ENCODE measurements at places on chromosomes 2 and 18.

DNA sequence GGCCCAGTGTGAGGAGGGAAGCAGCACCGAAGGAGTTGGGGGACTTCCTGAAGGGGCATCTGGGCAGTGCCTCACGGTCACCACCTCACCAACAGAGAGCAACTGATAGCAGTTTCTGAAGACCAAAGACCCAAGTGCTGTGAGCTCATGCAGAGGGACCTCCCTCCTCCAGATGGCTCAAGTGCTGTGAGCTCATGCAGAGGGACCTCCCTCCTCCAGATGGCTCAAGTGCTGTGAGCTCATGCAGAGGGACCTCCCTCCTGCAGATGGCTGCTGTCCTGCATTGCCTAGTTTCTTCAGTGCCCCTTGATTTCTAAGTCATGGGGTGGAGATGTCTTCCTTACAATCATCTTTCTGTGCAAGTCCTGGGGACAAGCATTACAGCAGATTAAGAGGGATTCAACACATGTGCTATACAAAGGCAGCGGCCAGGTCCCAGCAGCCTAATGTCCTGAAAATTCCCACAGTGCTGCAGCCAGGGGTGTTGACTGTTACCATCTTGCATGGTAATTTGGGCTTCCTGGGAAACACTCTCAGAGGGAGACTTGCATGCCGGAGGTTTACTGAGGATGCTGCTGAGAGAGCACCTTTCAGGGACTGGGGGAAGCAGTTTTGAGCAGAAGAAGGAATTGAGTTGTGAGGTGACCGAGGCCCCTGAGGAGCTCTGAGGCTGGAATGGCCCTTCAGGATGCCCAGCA lies 409.3 kb downstream of the GALR1 start:
- peak; percentile 54 for DNase-seq

DNA sequence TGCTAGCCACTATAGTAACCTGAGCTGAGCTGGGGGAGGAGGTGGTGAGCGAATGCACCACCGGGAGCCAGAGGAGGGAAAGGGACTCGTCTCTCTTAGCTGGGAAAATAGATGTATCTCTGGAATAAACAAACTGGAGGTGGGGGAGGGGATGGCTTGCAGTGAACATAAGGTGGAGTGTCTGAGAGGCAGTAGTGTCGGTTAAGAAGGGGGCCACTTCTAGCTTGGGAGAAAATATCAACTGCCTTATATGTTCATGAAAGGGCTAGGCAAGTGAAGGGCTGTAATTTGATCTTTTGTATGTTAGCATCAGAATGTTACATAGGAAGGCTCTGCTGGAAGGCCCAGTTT lies 2.2 kb downstream of the SETBP1 start:
- peak; percentile 88 for DNase-seq

- DNase-seq = no peak
Observed at GRCh38 chr2:185306119-185306518, 432.5 kb upstream of the FSIP2 start.

- DNase-seq = no peak
Observed at GRCh38 chr2:214740867-214741395, 68.6 kb downstream of the BARD1 start.

DNA sequence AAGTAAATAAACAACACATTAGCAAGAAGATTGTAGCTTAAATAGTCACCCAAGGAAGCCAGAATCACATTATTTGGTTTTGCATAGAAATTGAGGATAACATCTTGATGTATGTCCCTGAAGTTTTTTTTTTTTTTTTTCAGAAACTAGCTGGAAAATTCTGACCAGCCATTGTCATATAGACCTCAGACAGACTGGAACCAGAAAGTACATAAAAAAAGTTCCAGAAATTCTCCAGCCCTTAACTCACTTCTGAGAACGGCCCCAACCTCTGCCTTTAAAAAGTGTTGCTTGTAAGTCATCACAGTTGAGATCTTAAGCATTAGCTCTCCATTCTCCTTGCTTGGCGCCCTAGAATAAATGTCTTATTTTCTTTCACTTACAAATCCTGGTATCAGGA lies 350.5 kb downstream of the CCDC85A start:
- no peak for DNase-seq

DNA sequence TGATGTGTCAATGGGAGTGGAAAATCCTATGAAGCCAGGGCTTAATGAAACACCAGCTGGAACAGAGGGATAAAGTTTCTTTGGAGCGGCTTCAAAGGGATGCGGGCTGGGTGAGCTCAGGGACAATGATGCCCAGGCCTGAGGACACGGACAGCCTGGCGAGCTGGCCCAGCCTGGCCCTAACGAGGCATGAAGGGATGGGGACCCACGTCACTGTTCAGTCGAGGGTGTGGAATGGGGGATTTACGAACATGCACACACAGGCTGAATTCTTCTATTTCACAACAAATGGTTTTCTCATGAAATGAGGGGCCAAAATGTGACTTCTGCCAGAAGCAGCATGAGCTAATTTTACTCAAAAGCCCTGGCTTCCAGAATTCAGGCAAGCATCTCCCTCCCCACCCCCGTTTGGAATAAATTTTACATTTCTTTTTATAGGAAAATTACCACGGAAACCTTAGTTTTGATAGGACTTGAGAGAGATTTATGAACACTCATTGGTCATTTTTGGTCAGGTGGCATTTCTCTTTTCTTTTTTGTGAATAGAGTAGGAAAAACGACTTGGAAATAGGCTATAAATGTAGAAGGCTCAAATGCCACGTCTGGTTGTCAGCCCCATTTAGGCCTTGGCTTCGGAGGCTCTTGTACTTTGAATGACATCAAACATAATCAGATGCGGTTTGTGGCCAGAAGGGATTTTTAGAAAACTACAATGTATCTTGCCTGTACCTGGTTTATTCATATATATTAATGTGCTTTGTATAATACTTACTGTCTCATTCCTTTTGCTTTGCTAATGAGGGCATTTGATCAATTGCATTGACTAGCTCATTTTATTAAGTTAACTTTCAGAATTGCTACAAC lies 893.8 kb upstream of the CELF4 start:
- no peak for DNase-seq

GRCh38 chr2:183521911-183522310 lies 397.7 kb downstream of the NUP35 start:
- no peak for DNase-seq

- no peak for DNase-seq
Observed at GRCh38 chr2:118858485-118859156, 11.2 kb upstream of the EN1 start.

DNA sequence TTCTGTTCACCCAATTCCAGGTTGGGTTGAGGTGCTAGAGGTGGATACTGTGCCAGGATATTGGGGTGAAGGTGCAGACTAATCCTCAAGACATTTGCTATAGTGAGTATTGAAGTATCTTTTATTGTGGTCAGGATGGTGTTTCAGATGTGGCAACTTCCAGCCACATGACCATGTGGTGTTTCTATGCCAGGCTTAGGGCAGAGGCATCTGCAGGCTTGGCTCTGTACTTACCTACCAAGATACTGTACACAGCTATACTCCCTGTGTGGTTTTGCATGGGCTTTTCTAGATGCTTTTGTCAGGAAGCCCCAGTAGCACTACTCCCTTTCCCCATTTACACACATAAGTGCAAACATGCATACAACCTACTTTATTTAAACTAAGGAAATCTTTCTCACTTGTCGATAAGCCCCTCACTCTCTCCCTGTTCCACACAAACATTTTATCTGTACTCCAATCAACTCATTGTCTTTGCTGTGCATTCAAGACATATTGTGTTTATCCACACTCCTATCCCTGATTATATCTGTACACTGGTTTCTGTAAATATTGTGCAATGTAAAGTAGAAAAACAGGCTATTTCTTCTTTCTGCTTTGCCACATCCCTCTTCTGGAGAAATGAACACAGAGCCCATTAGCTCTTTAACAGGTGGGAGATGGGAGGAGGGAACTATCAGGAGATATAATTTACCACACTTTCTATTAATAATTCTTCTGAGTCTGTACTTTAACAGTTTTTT lies 12.3 kb downstream of the ARL6IP6 start:
- no peak for DNase-seq

DNA sequence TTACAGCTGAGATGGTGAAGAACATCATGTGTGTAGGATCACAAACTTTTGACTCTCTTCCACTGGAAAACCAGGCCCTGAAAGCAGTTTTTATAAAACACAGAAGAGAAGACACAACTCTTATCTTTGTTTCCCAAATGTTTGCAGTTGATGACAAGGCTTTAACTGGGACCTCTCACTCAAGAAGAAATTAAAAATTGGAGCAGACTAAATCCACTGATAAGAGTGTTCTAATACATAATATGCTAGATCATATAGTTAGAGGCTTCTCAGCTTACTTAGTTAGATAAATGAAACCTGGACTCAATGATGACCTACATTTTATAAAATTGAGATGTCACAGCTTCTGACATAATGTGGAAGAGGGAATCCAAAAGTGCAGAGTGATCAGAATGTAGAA lies 158.3 kb upstream of the WDSUB1 start:
- DNase-seq = no peak

DNA sequence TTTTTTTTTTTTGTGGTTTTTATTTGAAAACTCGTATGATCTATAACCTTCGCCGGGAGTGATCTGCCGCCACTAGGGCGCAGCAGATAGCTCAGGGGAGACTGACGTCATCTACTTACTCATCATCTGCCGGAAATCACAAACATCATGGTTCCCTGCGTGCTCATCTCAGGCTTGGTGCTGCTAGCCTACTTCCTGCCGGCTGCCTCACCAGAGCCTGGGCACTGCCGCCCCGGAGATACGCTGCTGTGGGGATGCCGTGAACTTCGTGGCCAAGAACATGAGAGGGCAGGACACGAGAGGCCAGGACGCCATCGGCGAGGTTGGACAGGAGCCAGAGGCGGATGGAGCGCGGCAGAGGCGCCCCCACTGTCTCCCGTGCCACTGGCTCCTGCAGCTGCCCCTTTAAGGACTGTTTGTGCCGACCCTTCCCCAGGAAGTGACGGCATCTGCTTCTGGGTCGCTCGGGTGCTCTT lies 68.8 kb downstream of the DOK6 start:
- DNase-seq = no peak

DNA sequence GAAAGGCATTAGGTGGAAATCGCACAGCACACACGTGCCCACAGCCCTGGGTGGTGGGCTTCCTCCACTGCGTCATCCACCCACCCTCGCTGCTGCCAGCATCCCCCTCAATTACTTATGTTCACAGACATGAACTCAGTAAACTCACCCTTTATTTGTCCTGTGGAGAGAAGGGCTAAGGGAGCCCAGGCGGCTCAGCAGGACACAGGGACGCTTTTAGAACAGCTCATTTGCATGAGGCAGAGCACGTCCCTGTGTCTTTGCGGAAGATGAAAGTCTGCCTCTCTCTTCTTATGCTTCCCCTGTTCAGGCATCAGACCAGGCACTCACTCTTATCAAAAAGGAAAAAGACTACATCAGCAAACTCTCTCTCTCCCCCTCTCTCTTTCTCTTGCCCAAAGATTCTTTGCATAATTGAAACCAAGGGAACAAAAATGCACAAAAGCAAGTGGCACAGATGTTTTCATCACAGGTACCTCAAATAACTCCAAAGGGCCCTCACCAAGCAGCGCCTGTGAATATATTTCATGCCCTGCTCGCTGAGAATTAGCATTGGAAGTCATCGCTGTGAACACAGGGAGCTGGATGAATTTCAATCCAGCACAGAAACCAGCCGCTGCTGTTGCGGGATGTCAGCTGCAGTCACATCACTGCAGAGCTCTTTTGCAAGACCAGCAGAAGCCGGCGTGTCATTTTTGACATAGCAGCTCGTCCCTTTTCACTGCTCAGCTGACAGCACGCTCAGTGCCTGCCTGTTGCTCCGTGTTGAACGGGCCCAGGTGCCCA lies 376.3 kb upstream of the MYT1L start:
- no peak for DNase-seq

GRCh38 chr2:240604291-240604938 lies 17.9 kb downstream of the CAPN10 start:
- no peak for DNase-seq

DNA sequence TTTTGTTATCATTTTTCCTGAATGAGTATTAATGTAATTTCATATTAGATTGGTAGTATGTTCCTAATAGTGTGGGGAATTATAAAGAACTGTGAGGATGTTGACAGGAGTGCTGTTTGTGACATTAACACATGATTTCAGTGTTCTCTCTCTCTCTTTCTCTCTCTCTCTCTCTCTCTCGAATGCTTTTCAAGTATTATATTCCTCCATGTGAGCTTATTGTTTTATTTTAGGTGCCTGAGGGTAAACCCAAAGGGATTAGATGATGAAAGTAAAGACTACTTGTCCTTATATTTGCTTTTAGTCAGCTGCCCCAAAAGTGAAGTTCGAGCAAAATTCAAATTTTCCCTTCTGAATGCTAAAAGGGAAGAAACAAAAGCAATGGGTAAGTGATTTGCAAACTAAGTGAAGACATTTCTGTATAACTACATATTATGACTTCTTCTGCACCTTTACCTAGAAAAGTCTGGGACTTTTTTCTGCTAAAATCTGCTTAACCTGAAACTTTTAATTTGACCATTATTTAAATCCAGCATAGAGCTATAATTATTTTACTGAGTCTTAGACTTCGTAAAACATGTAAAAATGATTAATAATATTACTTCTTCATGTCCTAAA lies 49.2 kb downstream of the SPOPL start:
- no peak for DNase-seq

DNA sequence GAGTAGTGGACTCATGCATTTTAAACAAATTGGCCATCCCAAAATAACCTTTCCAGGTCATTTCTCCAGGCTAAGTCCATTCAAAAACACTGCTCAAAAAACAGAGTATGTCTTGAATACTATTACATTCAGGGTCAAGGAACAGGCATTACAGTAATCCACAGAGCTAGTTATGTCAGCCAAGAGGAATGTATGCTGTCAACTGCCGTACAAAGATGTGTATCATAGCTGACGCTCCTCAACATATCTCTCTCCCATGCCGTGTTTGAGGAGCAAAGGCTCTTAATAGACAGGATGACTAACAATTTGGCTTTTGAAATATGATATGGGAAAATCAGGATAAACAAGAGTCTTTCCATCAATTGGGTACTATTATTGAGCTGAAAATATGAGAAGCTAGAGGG lies 68.8 kb upstream of the KCTD1 start:
- DNase-seq = no peak

DNA sequence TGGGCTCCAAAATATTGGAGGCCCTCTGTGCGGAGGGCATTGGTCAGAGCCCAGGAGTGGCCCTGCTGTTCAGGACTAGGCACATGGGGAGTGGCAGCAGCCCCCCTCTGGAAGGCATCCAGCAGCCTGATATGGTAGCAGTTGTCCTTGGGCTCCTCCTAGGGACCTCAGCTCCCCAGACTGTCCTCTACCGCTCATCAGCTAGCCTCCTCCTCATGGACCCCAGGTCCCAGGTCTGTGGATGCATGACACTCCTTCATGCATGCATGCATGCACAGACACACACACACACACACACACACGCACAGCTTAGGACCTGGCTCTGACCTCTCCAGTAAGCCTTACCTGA lies 15.4 kb upstream of the ATP6V1B1 start:
- no peak for DNase-seq

All from NCI-H524 treated with DMSO at 0.1 percent for 48 hours (cell line).